ENCODE measurements at places on chromosomes 7 and 10.

GRCh38 chr10:87626422-87626892, 33.2 kb upstream of the PAPSS2 start:
- no peak for DNase-seq

DNA sequence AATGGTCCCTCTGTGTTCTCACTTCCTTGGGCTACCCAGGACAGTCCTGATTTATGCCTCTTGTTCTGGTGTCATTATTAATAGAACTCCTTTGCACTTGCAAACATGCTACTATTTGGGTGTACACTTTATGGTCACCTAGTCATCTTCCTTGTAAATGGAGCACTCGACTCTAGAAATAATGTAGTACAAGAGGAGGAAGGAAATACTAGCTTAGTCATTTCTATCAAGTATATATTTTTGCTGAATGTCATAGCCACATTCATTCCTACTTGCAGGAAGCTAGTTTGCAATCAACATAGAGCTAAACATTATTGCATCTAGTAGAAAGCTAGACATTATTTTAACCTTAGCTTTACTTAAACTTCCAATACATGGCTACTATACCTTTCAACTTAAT, 335.3 kb downstream of the MAGI2 start:
- no peak for DNase-seq

GRCh38 chr10:13349463-13350274, 1.6 kb upstream of the SEPHS1 start:
- DNase-seq = no peak

DNA sequence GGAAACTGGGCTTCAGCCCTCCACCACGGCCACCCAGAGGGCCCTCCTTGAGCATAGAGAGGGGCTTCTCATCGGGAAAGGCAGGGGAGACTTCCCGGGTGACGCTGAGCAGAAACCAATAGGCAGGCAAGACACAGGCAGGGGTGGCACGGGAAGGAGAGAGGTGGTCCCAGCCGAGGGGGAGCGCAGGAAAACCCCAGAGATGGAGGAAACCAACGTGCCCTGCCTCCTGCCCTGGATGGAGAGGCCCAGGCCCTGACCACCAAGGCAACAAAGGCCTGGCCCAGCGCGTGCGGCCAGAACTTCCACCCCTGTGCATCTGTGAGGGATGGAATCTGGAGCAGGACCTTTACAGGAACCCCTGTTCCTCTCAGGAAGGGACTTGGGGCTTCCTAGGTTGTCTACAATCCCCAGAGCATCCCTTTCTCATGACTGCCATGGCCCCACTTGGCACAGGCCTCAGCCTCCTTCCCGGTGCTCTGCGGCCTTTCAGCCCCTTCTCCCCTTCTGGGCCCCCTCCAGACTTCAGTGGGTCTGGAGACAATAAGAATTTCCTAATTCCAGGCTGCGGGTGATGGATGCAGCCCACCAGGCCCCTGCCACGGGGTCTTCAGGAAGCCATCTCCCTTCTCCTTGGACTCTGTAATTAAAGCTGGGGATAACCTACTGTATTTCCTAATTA, 137.0 kb upstream of the RET start:
- no peak for DNase-seq

DNA sequence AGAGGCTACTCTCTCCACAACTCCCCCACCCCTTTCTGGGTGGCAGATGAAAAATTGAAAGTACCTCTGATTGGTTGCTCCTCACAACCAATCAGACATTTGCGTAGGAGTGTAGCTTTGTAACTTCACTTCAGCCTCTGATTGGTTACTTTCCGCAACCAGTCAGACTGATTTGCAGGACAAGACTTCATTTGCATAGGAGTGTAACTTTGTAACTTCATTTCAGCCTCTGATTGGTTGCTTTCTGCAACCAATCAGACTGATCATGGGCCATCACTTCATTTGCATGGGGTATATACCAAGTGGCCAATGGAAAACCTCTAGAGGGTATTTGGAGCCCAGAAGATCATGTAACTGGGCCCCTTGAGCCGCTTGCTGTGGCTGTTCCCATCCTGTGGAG, 25.6 kb downstream of the CDNF start:
- no peak for DNase-seq

DNA sequence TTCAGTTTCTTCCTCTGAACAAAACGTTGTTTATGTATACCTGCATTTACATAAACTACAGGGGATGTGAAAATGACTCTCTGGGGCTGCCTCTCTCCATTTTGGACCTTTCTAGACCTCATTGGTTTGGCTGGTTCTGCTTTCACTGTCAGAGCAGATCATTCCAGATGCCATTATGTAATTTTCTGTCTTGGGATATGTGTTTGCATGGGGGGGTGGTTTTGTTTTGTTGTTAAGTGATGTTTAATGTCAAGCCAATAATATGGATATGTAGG, 172.4 kb downstream of the LRRC4 start:
- no peak for DNase-seq

- DNase-seq = no peak
These were observed 166.6 kb upstream of the MKLN1 start for GRCh38 chr7:131161103-131161502.

DNA sequence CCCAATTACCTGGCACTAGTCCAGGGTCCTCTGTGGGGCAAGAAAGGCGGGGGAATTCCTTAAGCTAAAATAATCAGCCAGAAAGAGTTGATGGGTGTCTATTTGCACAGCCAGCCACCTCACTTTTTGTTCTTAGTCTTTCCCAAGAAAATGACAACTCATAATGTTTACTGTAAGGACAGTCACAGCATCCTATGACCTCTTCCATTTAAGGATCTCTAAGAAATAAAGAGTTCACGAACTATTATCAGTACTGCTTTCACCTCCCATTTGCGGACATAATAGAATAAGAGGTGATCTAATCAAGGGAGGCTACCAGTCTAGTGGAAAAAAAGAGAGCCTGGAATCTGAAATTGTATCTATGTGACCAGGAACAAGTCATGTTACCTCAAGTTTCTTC, 72.4 kb upstream of the LRRC17 start:
- DNase-seq = no peak

GRCh38 chr10:74981831-74982633, 129.4 kb upstream of the SAMD8 start:
- no peak for DNase-seq

DNA sequence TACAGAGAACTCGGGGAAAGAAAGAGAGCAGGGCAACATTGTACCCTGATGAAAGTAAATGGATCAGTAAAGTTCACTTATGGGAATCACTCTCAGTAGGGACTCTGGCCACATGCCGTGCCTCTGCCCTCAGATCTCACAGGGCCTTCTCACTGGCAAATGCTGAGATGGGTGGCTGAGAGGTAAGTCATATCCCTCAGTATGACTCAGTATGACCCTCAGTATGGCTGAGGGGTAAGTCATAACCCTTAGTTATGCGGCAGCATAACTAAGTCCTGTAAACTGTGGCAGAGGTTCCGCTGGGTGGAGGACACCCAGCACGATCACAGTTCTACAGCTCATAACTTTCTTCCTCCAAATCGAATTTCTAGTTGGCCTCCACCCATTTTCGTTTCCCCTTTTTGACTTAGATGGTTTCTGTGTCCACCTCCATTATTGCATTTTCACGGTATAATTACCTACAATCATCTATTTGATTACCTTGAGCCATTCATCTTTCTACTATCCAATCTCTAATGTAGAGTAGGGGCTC, 26.5 kb upstream of the WNT16 start:
- no peak for DNase-seq

DNA sequence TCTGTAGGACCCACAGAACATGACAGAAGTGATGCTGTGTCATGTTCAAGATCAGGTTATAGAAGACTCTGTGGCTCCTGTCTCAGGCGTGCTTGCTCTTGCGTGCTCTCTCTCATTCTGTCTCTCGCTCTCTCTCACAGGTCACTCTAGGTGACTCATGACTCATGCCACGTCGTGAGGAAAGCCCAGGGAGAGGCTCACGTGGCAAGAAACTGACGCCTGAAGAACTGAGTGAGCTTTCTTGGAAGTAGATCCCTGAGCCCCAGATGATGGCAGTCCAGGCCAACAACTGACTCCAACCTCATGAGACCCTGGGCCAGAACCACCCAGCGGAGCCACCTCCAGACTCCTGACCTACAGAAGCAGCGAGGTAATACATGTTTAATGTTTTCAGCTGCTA, 103.3 kb downstream of the DNMBP start:
- no peak for DNase-seq

DNA sequence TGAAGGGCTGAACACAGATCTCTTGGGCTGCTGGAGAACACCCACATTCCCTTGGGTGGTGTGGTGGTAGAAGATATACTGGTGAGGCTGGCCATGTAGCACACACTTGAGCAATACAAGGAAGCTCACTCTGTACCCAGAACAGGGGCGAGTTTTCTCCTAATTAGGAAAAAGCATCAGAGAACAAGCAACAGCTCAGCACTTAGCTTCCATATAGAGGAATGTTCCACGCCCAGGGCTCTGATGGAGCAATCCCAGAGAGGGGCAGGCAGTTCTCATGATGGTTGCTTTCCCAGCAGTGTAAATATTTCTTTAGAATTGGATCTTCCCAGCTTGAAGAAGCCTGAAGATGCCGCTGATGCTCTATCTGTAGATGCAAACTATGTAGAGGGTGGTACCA, 21.0 kb upstream of the PNLIP start:
- no peak for DNase-seq

DNA sequence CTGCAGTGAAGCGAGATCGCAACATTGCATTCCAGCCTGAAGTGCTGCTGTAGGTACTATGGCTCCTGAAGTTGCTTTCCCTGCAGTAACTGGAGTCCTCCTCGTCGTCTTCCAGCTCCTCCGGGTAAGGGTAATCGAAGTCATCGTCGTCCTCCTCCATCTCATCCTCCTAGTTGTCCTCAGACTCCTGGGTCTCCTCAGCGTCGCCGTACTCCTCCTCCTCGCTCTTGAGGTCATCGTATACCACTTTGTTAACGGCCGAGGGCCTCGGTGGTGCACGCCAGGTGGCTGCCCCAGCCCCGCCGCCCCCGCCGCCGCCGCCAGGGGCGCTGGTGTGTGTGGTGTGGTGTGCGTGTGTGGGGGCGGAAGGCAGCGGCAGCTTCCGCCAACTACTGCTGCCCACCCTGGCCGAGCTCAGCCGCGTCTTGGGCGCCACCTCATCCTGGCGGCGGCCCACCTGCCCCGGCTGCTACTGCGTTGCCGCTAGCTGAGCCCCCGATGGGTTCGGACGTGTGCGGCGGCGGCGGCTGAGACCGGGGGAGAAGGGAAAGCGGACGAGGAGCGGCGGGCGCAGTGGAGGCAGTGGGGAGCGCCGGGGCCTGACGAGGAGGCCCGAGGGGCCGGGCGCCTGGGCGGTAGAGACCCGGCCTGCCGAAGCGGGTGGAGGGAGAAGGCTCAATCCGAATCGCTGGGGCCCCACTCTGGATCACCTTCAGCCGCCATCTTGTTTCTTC, 11.8 kb upstream of the ACBD5 start:
- DNase-seq = no peak

DNA sequence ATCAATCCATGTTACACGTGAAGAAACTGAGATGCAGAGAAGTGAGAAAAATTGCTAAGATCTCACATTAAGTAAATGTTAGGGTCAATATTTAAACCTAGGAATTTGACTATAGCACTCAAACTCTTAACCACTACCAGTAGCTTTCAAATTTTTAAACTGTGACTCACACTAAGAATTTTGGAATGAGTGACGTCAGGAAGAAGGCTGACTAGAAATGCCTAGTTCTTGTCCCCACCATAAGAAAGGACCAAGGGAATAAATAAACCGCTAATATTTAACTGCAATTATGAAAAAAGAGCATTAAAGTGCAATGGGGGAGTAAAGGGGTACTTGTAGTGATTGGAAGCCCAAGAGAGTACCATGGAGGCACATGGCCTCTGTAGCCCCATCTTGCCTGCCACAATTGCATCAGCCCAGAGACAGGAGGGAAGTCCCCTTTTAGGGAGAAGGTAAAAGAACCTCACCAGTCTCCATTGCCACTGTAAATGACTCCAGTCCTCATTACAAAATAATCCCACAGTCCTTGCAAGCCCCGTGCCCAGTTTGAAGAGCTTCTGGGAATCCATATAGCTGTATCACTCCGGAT, 3.5 kb upstream of the AKR1B1 start:
- DNase-seq = no peak

- DNase-seq = no peak
These were observed 27.9 kb upstream of the CDK14 start for GRCh38 chr7:90568213-90568612.

- no peak for DNase-seq
These were observed 279.4 kb upstream of the HABP2 start for GRCh38 chr10:113273181-113274163.

DNA sequence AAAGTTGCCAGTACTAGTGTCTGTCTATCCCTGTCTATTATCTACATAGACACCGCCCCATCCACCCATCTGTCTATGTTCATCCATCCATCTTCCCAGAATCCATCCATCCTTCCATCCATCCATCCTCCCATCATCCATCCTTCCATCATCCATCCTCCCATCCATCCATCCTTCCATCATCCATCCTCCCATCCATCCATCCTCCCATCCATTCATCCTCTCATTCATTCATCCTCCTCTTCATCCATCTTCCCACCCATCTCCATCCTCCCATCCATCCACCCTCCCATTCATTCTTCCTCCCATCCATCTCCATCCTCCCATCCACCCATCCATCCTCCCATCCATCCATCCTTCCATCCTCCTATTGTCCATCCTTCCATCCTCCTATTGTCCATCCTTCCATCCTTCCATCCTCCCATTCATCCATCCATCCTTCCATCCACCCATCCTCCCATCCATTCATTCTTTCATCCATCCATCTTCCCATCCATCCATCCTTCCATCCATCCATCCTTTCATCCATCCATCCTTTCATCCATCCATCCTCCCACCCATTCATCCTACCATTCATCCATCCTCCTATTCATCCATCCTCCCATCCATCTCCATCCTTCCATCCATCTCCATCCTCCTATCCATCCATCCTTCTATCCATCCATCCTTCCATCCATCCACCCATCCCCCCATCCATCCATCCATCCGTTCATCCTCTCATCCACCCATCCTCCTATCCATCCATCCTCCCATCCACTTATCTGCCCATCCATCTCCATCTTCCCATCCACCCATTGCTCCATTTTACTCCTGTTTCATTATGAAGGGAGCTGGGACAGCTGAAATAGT, 14.7 kb upstream of the LEP start:
- no peak for DNase-seq

GRCh38 chr10:86535132-86535882, 13.7 kb upstream of the WAPL start:
- DNase-seq = no peak

DNA sequence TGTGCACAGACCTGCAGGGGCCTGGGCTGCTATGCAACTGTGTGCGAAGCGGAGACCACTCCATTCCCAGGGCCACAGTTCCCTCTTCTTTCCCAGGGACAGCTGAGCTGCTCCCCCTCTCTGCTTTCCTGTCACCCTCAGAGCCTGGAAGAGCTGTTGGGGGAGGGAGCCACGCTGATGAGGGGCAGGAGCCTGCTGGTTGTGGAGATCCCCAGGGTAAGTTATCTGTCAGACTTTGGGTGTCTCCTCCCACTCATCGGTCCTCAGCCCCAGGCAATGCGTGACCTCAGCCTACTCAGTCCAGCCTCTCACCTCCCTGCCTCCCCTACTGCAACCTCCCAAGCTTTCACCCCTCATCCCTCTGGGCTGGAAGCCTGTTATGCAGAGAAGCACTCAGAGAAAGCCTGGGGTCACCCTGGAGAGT, 53.5 kb downstream of the ZNF467 start:
- no peak for DNase-seq

GRCh38 chr7:128003787-128004186, 27.4 kb downstream of the LRRC4 start:
- DNase-seq = no peak

GRCh38 chr10:7298495-7298894, 112.3 kb downstream of the SFMBT2 start:
- DNase-seq = no peak

GRCh38 chr7:44415510-44415909, 74.9 kb downstream of the NUDCD3 start:
- no peak for DNase-seq

All from esophagus squamous epithelium (tissue), 5 donors.